NCI-H2171 (cell line): ENCODE measurements at places on chromosomes 1 and 21.

DNA sequence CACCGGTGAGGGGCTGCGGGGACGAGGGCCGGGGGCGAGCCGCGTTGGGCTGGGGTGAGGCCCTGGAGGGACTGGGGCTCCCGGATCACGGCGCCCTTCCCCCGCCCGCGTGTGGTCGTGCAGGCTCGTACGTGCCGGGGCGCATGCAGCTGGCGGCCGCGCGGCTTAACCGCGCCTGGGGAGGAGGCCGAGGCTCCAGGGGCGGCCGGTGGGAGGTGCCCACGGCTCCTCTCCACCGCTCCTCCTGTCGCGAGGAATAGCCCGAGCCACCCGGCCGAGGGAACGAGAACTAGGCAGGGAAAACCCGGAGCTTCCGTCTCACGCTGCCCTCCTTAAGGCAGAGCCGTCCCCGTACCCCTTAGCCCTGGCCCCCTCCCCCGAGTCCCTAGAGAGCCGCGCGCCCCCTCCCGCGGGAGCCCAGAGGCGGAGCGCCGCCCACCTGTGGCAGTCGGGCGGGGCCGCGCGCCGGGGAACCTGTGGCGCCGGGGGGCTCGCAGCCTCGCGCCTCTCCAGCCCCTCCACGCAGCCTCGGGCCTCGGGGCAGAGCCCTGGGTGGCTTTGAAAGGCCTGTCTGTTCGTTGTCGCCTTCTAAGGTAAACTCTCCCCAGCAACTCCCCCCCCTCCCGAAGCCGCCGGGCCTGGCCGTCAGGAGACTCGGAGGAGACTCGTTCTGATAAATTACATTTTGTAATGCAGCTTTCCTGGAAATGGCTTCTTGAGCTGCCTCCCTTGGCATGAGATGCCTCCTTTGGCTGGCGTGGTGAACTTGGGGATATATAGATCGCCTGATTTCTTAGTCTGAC is 746 bp downstream of the AK4 start:
- peak; percentile 40 for DNase-seq

DNA sequence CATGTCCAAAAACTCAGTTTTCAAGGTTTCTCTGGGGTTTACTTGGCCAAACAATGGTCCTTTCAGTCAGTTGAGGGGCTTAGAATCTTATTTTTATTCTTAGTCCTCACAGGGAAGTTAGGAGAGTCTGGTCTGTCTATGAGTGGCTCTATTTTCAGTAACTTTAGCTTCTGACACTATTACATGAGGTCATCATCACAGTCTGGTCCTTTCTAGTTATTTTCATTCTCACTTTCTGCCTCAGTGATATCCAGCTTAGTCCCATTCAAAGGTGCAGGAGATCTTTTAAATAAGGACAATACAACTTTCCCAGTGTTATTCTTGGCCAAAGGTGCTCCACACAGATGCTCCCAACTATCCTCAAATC is 30.0 kb upstream of the FGGY start:
- DNase-seq, result no peak

DNA sequence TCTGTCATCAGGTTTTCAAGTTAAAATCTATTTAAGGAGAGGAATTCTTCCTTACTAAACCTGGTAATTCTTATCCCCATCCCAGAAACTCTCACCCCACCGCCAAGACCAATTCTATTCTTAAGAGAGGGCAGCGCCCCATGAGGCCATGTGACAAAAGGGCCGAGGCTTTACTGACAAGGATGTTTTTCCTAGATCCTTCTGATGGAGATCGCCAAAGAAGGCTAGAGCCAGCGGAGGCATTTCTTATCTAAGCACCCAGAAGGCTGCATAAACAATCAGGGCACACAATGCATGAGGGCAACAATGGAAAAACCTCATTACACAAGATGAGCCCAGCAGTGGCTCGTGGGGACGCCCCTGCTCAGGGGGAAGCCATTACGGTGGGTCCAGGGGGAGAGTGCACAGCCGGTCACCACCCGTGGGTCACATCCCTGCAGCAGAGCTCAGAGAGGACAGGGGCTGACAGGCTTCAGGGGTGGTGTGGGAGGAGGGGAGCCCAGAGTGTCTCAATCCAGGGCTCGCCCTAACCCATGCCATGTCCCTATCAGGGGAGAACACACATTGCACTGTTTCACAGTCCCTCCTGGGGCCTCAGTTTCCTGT is 88.7 kb downstream of the ITPKB start:
- DNase-seq, result no peak

GRCh38 chr1:89757532-89757931 is 63.3 kb upstream of the LRRC8D start:
- no peak for DNase-seq

DNA sequence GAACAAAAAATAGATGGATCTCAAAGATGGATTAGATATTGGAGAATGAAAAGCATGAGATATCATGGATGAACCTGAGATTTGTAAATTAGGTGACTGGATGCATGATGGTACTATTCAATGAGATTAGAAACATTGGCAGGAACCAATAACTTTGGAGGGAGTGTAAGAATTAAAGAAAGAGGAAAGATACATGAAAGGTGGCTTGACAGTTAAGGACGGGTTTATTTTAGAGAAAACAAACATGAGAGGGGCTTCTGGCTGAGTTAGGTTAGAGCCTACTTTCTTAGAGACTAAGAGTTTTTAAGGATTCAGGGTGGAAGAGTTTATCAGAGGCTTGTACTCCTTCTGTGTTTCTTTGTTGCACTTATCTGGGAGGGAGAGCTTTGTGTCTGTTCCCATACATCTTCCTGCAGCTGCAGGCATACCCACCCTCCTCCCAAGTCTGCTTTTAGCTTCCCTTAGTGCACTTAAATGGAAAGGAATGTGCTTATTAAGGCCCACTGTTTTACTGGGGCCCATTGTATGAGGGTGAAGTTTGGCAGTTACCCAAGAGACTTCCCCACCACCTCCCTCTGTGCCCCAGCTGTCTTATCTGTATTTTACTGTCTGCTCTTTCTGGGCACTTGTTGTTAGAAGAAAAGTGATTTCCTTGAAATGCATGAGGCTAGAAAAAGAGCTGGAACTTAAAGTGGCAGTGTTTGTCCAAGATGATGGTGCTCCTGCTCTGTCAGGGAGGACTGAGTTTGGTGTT is 26.1 kb upstream of the CR2 start:
- no peak for DNase-seq

DNA sequence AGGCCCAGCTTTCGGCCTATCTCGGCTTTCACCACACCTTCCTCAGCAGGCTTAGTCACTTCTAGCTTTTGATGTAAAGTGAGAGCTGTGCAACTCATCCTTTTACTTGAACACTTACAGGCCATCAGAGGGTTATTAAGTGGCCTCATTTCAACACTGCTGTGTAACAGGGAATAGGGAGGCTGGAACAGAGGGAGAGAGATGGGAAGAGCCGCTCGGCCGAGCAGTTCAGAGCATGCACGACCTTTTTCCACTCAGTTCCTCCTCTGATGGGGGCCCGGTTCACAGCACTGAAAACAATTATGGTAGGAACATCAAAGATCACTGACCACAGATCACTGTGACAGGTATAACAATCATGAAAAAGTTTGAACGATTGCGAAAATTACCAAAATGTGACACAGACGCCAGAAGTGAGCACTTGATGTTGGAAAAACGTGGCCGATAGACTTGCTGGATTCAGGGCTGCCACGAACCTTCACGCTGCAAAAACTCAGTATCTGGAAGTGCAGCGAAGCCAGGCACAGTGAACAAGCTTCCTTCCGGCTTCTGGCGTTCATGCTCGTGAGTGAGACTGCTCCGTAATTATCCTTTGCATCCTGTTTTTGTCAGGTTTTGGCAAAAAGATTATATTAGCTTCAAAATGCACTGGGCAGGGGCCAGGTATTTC is 28.6 kb downstream of the AGPAT3 start:
- no peak for DNase-seq

DNA sequence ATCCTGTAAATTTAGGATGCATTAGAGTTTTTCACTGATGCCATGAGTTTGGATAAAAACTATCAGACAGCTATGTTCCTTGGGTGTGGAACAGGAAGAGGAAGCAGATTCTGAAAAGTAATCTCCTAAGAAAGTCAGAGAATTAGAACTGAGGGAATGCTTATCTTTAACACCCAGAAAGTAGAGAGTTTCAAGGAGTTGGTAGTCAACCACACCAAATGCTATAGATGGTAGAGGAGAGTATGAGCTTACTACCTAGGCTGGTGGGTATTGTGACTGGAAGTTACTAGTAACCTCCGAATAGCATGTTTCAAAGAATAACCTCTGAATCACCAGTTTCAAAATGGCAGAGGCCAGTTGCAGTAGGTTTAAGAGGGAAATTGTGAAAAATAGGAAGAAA is 288.0 kb downstream of the HMCN1 start:
- DNase-seq, result no peak

GRCh38 chr1:58966917-58967740 is 183.3 kb upstream of the JUN start:
- DNase-seq, result no peak

GRCh38 chr1:179742717-179743678 is at the start of gene FAM163A:
TSS of gene FAM163A (plus strand) at chr1:179743291. CDS start at chr1:179813098, 69,807 bp downstream.
- peak; percentile 17 for DNase-seq

GRCh38 chr1:214993419-214993818 is 89.1 kb upstream of the KCNK2 start:
- no peak for DNase-seq

DNA sequence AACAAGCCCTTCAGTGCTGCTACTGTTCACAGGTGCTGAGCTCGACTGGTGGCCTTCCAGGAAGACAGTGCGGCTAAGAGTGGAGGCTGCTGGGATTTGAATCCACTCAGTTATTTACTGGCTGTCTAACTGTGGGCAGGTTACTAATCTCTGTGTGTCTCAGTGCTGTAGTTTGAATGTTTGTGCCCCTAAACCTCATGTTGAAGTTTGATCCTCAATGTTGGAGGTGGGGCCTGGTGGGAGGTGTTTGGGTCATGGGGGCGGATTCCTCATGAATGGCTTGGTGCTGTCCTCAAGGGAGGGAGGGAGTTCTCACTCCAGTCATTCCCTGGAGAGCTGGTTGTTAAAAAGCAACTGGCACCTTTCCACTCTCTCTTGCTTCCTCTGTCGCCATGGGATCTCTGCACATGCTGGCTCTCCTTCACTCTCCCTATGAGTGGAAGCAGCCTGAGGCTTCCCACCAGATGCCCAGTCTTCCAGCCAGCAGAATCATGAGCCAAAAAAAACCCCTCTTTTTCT is 334.8 kb downstream of the RPS6KC1 start:
- no peak for DNase-seq
